ENCODE measurements at places on chromosomes 5 and 9.

DNA sequence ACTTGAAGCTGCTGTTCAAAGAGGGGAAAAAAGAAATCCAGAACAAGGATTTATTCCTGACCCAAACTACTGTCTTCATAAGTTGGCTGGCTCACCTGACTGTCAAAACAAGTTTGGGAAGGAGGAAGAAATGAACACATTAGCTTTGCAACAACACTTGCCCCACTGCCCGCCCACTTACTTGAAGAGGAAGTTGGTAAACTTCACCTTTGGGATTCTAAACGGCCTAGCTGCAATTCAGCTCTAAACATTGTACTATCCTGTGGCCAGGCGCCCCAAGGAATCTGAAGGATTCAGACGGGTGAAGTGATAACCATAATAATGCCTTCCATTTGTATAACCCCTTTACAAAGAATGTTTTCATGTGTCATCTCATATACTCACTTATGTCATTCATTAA lies 199.4 kb downstream of the ARRDC3 start:
- DNase-seq = no peak

GRCh38 chr9:137387891-137388560 lies 34.9 kb downstream of the EXD3 start:
- no peak for DNase-seq

DNA sequence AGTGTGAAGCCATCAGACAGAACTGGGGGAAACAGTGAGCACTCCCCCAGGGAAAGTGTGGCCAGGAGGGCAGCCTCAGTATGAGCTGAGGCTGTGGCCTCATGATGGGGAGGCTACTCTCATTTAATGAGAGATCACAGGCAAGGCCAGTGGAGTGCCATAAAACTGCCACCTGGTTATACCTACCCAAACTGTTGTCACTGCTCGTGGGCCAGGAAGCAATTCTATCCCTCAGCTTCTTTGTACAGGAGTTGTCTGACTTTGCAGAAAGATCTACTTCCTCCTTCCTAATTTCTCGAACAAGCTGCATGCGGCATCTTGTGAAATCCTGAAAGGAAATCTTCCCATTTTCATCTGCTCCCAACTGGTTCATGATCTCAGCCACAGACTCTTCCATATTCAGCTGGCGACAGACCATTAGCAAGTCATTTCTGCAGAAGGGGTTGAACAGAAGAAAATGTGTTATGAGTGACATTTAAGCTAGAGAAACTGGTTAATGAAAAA lies 50.0 kb downstream of the TSSK1B start:
- no peak for DNase-seq

GRCh38 chr5:154780128-154780527 lies 25.0 kb downstream of the LARP1 start:
- DNase-seq = no peak

- DNase-seq = no peak
Observed at GRCh38 chr9:72464857-72465592, 56.4 kb upstream of the TMC1 start.
